Tracheal epithelial cell (primary cell): ENCODE measurements at places on chromosomes 11 and 22. TPM values are rescaled to one million over a fixed set of nuclear protein-coding genes. Genes with fewer than 3 reads are reported as not detected.

Gene SLC37A4
- total RNA-seq, result 16.4 and 19.3 TPM in 2 replicates

Gene CRYBB2
- not detected in 2 replicates for total RNA-seq

Gene SGSM1
- total RNA-seq, result not detected in 2 replicates

Gene TEX12
- total RNA-seq, result not detected in 2 replicates

Gene TRIM44
- total RNA-seq, result 4.8 and 22.6 TPM in 2 replicates

Gene CAVIN3
- total RNA-seq, result 39.2 and 50.1 TPM in 2 replicates

Gene MMP13
- not detected in 2 replicates for total RNA-seq

Gene SCARF2
- 0.43 and 1.7 TPM in 2 replicates for total RNA-seq

Gene TMPRSS4
- total RNA-seq, result 48.7 and 86.1 TPM in 2 replicates

Gene PDE3B
- total RNA-seq, result under 0.01 and 0.85 TPM in 2 replicates

Gene LBHD1
- 0.85 and 0.96 TPM in 2 replicates for total RNA-seq

Gene ESAM
- under 0.01 TPM in 1 of 2 replicates, not detected in the other for total RNA-seq

Gene MPPED1
- total RNA-seq, result not detected in 2 replicates

Gene GLYAT
- total RNA-seq, result not detected in 2 replicates

Gene RAB3IL1
- 1.1 and 1.9 TPM in 2 replicates for total RNA-seq

Gene TESMIN
- 6.7 and 7.0 TPM in 2 replicates for total RNA-seq

Gene ADM2
- total RNA-seq, result 2.7 and 4.3 TPM in 2 replicates

Gene FJX1
- total RNA-seq, result 50.5 and 71.3 TPM in 2 replicates

Gene BLID
- 0.24 TPM in 1 of 2 replicates, not detected in the other for total RNA-seq

Gene C11orf98
- 23.9 and 32.8 TPM in 2 replicates for total RNA-seq

Gene ACTN3
- not detected in 2 replicates for total RNA-seq

Gene SPI1
- not detected in 2 replicates for total RNA-seq

Gene CCDC89
- total RNA-seq, result not detected in 2 replicates

Gene PNPLA5
- total RNA-seq, result not detected in 2 replicates

Gene CDC42EP2
- 2.6 and 9.9 TPM in 2 replicates for total RNA-seq

Gene TUBA8
- not detected in 2 replicates for total RNA-seq

Gene XRCC6
- 292 and 296 TPM in 2 replicates for total RNA-seq

Gene SF3B2
- 121 and 139 TPM in 2 replicates for total RNA-seq

Gene MAJIN
- not detected in 2 replicates for total RNA-seq

Gene EHF
- 296 and 323 TPM in 2 replicates for total RNA-seq

Gene SHISAL1
- 0.96 TPM in 1 of 2 replicates, not detected in the other for total RNA-seq

Gene CRYBA4
- total RNA-seq, result not detected in 2 replicates

Gene ANO1
- total RNA-seq, result 2.9 and 3.0 TPM in 2 replicates

Gene OR51I1
- 0.24 TPM in 1 of 2 replicates, not detected in the other for total RNA-seq

Gene ANKK1
- total RNA-seq, result 0.85 and 1.9 TPM in 2 replicates

Gene TOM1
- total RNA-seq, result 26.4 and 29.6 TPM in 2 replicates

Gene KCNJ11
- 0.24 and 0.43 TPM in 2 replicates for total RNA-seq

Gene SMTNL1
- not detected in 2 replicates for total RNA-seq

Gene ZNF214
- 0.24 and 0.85 TPM in 2 replicates for total RNA-seq

Gene FAM180B
- total RNA-seq, result not detected in 2 replicates

Gene SLC5A4
- not detected in 2 replicates for total RNA-seq

Gene ENTHD1
- not detected in 2 replicates for total RNA-seq

Gene SLC22A6
- total RNA-seq, result not detected in 2 replicates

Gene TRIM6
- total RNA-seq, result 3.0 and 3.1 TPM in 2 replicates

Gene KAT5
- total RNA-seq, result 33.0 and 43.6 TPM in 2 replicates

Gene MAPK8IP2
- total RNA-seq, result 0.43 and 0.48 TPM in 2 replicates

Gene ISX
- total RNA-seq, result not detected in 2 replicates

Gene HTR3B
- total RNA-seq, result not detected in 2 replicates

Gene PARVG
- total RNA-seq, result not detected in 2 replicates

Gene CASP5
- 1.1 TPM in 1 of 2 replicates, not detected in the other for total RNA-seq

Gene C22orf15
- not detected in 2 replicates for total RNA-seq

Gene APLNR
- total RNA-seq, result not detected in 2 replicates

Gene TRIM21
- total RNA-seq, result 6.8 and 21.4 TPM in 2 replicates

Gene CCDC86
- 14.5 and 17.6 TPM in 2 replicates for total RNA-seq

Gene TREH
- not detected in 2 replicates for total RNA-seq

Gene VSTM5
- 2.4 TPM in 1 of 2 replicates, not detected in the other for total RNA-seq

Gene OR52H1
- total RNA-seq, result 0.21 and 0.48 TPM in 2 replicates

Gene ABTB2
- total RNA-seq, result 0.43 and 13.3 TPM in 2 replicates

Gene MN1
- 2.6 and 2.9 TPM in 2 replicates for total RNA-seq
